Activated CD4-positive, alpha-beta T cell treated with anti-CD3 and anti-CD28 coated beads, Interleukin-2, amount 10 ng/mL, durations not matched to agents 7 days and 5 days (primary cell): ENCODE measurements at places on chromosomes 2 and 18.

DNA sequence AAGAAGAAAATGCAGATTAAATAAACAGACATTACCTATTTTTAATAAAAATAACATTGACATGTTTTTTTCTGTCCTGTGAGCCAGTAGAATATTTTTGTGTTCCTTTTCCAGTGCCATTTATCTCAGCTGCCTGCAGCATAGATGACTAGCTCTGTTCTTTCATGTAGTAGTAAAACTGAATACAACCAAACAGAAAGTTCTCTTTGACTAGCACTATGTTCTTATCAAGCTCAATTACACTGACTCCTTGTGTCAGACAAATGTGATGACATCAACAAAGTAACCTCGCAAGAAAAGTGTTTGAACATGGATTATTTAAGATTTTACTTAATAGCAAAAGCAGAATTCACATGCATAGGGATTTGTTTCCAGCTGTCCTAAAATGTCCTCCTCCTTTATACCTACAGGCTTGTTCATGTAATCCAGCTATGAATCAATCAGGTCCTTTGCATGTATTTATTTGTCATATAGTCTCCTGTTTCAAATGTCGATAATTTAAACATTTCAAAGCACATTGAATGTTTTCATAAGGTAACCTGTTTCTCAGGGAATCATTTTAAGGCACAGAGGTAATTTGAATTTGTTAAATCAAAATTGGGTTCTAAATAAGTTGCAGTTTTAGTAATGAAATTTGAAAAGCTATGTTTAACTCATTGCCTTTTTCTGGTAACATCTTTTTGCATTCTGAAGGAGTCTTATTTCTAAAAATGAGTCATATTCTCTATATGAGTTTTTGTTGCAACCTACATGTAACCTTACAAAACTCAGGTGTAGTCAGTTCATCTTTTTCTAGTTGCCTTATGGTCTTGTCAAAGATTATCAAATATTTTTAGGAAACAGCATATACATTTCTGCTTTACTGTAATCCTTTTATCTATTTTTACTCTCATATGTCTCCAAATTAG lies 215.3 kb upstream of the GULP1 start:
- H3K27me3 ChIP-seq = no peaks in the 10 kb centered on the region
- H3K4me3 ChIP-seq = no peak overlapping the region
- H3K27ac ChIP-seq = no peak overlapping the region
- no peaks in the 10 kb centered on the region for H3K4me1 ChIP-seq
- DNase-seq = no peak

DNA sequence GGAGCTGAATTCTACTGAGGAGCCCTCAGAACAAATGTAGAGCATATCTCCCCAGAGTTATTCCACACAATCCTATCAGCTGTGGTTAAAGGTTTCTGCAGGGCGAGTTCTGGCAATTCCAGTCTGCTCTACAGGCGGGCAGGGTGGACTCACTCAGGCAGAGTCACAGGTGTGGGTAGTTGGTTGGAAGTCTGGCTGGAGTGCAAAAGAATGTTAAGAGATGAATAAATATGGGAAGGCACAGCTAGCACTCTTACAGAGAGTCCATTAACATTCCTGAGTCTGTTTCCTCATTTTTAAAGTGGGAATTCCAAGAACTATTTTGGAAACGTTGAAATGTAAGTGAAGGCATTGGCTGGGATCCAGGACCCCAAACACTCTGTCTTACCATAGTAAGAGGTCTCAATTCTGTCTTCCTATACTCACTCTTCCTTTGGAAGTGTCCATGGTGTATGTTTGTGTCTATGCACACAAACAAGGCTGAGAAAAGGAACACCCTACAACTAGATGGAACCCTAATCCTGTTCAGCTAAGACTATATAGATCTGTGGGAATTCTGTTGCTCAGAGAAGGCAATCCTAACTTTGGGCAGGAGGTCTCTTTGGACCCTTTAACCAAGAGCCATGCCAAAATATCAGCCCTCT lies 63.3 kb upstream of the AQP4 start:
- H3K27ac ChIP-seq = no peak overlapping the region
- H3K36me3 ChIP-seq = no peaks in the 10 kb centered on the region
- H3K4me3 ChIP-seq = no peak overlapping the region
- DNase-seq = no peak
- peaks cover 2% of the 10 kb centered on the region for H3K27me3 ChIP-seq

DNA sequence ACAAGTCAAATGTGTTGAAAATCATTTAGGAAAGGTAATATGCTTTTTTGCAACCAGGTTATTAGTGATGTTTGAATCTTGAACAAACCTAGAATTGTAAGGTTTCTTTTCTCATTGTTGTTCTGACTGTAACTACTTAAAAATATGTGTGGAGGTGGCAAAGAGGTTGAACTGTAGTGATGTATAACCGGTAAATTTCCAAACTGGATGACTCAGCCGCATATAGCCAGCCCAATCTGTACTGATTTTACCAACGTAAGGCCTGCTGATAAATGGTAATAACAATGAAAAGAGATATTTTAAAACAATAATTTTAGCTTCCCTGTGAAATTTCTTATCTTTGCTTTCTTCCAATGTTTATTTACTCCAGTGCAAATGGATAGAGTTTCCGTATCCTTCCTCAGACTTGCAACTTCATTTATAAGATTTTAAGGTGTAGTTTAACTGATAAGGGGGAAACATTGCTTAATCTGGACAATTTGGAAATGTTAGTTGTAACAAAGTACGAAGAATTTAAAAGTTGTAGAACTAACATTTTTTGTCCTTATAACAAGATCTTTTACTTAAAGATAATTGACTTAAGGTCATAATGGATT lies 1170.4 kb upstream of the ZEB2 start:
- H3K27me3 ChIP-seq = no peaks in the 10 kb centered on the region
- DNase-seq = no peak
- H3K27ac ChIP-seq = no peak overlapping the region

GRCh38 chr2:134703426-134703825 lies 15.4 kb downstream of the TMEM163 start:
- peaks cover 20% of the 10 kb centered on the region for H3K4me1 ChIP-seq
- DNase-seq = no peak
- no peaks in the 10 kb centered on the region for H3K36me3 ChIP-seq
- peaks cover 57% of the 10 kb centered on the region for H3K27me3 ChIP-seq
- no peak overlapping the region for H3K27ac ChIP-seq

DNA sequence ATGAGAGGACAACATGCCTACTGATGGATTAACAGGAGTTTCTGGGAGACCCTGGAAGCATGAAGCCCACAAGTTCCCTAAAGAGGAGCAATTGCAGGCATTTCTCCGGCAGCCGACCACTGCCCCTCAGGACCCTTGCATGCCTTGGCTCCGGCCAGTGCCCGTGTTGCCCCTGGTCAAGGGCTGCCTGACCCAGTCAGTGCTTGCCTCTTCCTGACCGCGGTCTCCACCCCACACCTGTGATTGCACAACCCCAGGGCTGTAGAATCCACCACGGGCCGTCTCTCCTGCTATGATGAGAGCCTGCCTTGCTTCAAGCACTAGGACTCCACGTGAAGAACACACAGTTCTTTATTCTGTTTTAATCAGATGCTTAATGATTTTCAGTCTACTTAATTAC lies 127.5 kb downstream of the GLI2 start:
- peaks cover 18% of the 10 kb centered on the region for H3K27me3 ChIP-seq
- no peak for DNase-seq
- H3K4me1 ChIP-seq = no peaks in the 10 kb centered on the region
- no peak overlapping the region for H3K27ac ChIP-seq
- H3K4me3 ChIP-seq = no peak overlapping the region

DNA sequence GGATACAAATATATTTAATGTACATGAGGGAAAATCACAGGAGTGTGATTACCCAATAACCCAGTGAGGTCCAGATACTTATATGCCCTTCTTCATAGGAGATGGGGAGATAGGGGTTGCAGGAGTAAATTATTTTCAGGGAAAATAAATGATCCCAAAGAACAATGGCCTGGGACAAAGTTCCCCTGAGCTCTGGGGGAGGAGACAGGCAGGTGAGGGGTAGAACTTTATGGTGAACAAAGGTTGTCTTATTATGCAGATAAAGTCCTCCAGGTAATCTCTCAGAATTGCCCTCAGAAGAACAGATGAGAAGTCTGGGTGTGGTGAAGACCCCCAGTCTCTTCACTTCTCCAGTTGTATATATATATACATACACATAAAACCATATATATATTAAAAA lies 22.1 kb upstream of the RMDN2 start:
- H3K27me3 ChIP-seq = peaks cover 17% of the 10 kb centered on the region
- DNase-seq = no peak
- H3K4me3 ChIP-seq = no peak overlapping the region
- no peaks in the 10 kb centered on the region for H3K4me1 ChIP-seq
- H3K36me3 ChIP-seq = no peaks in the 10 kb centered on the region

DNA sequence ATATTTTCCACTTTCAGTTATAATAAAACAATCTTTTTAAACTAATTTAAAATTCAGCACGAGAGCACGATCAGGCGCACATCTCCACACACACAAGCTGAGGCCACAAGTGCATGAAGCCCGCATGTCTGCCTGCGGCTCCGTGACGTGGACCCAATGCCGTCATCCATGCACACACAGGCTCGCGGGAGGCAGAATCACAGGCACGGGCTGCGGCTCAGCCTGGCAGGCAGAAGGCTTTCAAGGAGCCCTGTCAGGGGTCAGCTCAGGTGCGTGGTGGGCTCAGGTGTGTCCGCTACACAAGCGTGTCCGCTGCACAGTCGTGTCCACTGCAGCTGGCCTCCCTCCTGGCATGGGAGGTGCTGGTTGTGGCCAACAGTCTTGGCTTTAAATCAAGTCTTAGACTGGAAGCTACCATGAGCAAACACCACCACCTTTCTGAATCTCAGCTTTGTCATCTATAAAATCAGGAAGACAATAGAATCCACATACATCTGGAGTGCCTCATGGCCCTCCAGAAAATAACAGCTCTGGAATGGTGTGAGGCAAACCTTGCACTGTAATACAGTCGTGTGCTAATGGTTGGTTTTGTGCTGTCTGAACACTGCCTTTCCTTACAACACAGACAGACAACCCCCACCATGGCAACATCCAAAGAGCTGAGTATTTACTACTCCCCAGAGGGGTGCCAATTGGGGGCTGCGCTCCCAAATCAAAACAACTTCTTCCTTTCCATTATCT lies 210.1 kb downstream of the NDUFA10 start:
- no peak overlapping the region for H3K4me3 ChIP-seq
- no peaks in the 10 kb centered on the region for H3K36me3 ChIP-seq
- H3K4me1 ChIP-seq = no peaks in the 10 kb centered on the region
- no peak for DNase-seq
- no peak overlapping the region for H3K27ac ChIP-seq
- no peaks in the 10 kb centered on the region for H3K27me3 ChIP-seq

- no peaks in the 10 kb centered on the region for H3K27me3 ChIP-seq
- no peak overlapping the region for H3K27ac ChIP-seq
- H3K36me3 ChIP-seq = peaks cover 4% of the 10 kb centered on the region
- no peak overlapping the region for H3K4me3 ChIP-seq
- DNase-seq = no peak
These were observed 1.2 kb downstream of the SULT1C3 start for GRCh38 chr2:108240966-108241365.

- H3K4me1 ChIP-seq = peaks cover 25% of the 10 kb centered on the region
- H3K4me3 ChIP-seq = peak overlapping the region; percentile 93
- H3K27ac ChIP-seq = peak overlapping the region; percentile 97
These were observed 634 bp downstream of the MTIF2 start for GRCh38 chr2:55268288-55268906.

DNA sequence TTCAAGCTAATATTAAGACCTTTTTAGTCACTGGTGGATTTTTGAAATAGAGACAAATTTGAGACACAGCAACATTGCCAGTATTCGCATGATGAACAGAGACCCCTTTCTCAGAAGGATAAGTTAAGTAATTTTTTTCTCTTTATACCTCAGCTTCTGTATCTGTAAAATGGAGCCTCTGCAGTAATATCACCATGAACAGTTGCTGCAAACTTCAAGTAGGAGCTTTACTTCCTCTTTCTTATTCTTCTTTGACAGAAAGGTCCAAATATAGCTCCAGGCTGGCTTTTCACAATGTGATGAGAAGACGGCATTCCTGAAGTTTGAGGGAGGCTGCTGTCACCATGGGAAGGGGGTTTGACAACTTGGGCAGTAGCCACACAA lies 158.7 kb downstream of the TDRD15 start:
- DNase-seq = no peak
- H3K27me3 ChIP-seq = peaks cover 2% of the 10 kb centered on the region
- H3K36me3 ChIP-seq = no peaks in the 10 kb centered on the region
- no peak overlapping the region for H3K4me3 ChIP-seq
- H3K27ac ChIP-seq = no peak overlapping the region

DNA sequence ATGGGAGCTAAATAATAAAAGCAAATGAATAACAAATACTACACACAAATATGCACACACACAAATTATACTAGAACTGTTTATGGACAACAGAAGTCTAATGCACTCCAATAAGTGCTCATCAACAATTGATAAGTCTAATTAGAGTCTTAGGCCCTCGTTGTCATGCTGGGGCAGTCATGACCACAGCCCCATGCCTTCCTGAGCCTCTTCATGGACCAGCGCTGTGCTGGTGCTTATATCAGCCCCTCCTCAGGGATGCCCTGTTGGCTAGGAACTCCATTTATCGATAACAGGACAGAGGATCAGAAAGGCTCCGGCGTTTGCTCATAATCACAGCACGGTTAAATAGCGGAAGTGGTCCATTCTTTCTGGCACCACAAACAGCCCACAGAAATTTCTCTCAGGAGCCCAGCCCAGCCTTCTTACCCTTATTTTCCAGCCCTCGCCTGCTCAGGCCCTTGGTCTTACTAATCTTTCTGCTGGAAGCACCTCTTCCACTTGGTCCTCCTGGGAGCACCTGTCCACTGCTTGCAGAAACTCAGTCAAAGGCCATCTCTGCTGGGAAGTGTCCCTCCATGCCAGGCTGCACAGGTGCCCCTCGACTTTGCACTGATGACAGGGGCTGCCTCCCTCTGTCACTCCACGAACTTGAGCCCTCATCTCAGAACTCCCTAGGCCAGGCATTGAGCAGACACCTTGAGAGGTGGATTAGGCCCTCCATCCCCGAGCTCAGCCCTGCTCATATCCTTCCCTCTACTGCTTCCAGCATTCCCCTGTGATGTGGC lies 500.2 kb upstream of the HS6ST1 start:
- DNase-seq = no peak
- no peaks in the 10 kb centered on the region for H3K4me1 ChIP-seq
- H3K27me3 ChIP-seq = no peaks in the 10 kb centered on the region
- H3K36me3 ChIP-seq = no peaks in the 10 kb centered on the region
- H3K4me3 ChIP-seq = no peak overlapping the region

GRCh38 chr2:60847854-60848253 lies 33.5 kb upstream of the REL start:
- no peaks in the 10 kb centered on the region for H3K36me3 ChIP-seq
- H3K4me1 ChIP-seq = peaks cover 6% of the 10 kb centered on the region
- H3K27me3 ChIP-seq = peaks cover under 1% of the 10 kb centered on the region
- no peak overlapping the region for H3K27ac ChIP-seq

- no peak for DNase-seq
- H3K4me3 ChIP-seq = no peak overlapping the region
- H3K36me3 ChIP-seq = no peaks in the 10 kb centered on the region
- no peak overlapping the region for H3K27ac ChIP-seq
- peaks cover 13% of the 10 kb centered on the region for H3K27me3 ChIP-seq
These were observed 613.1 kb downstream of the ZEB2 start for GRCh38 chr2:143906850-143907249.
